ENCODE measurements at places on chromosomes 6 and 20. TPM values are rescaled to one million over a fixed set of nuclear protein-coding genes. Genes with fewer than 3 reads are reported as not detected.
A peak's percentile ranks its signal among the peaks of the same experiment; 100 is the strongest.

DNA sequence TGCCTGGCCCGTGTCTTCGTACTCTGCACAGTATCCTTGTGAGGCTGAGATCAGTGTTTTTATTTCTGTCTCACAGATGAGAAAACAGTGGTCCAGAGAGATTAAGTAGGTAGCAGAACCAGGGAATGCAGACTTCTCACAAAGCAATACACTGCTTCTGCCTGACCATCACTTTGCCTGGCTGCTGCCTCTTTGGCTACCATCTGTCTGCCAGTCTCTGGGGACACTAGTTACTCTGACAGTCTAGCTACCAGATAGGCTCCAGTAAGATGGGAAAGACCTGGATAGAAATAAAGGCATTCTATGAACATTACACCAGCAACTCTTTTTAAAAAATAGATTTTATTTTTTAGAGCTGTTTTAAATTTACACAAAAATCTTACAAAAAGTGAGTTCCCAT is 96.9 kb downstream of the PHACTR3 start:
- H3K27ac ChIP-seq = no peak overlapping the region
- H3K27me3 ChIP-seq = no peaks in the 10 kb centered on the region
- H3K4me3 ChIP-seq = no peak overlapping the region
- no peaks in the 10 kb centered on the region for H3K4me1 ChIP-seq
- DNase-seq = no peak
- H3K36me3 ChIP-seq = no peaks in the 10 kb centered on the region

GRCh38 chr20:10075606-10076005 is 40.8 kb downstream of the ANKEF1 start:
- no peaks in the 10 kb centered on the region for H3K27me3 ChIP-seq
- no peak overlapping the region for H3K27ac ChIP-seq
- peaks cover 12% of the 10 kb centered on the region for H3K4me1 ChIP-seq
- H3K36me3 ChIP-seq = no peaks in the 10 kb centered on the region
- no peak overlapping the region for H3K4me3 ChIP-seq

DNA sequence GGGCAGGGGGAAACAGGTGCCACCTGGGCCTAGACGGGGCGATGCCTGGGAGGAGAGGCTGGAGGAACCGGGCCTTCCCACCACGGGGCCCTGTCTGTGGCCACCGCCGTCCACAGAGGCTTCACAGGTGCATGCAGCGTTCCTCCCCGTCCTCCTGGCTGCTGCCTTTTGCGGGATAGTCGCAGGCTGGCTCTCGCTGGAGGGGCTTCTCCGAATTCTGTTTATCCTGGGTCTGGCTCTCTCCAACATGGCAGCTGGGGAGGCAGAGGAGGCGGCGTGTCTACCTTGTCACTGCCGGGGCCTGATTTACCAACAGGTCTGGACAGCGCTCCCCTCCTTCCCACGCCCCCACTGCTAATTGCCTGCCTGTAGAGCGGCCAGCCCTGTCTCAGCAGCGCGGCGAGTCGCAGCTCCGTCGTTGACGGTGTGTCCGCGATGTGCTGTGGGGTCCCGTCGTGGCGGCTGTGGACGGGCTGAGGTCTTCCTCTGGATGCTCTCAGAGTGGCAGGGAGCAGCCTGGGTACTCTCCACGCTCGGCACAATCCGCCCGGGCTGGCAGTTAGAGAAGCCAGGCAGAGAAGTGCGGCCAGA is 262.9 kb downstream of the TAF4 start:
- peaks cover 5% of the 10 kb centered on the region for H3K27me3 ChIP-seq
- no peak overlapping the region for H3K4me3 ChIP-seq
- H3K27ac ChIP-seq = no peak overlapping the region
- H3K4me1 ChIP-seq = no peaks in the 10 kb centered on the region
- no peaks in the 10 kb centered on the region for H3K36me3 ChIP-seq

DNA sequence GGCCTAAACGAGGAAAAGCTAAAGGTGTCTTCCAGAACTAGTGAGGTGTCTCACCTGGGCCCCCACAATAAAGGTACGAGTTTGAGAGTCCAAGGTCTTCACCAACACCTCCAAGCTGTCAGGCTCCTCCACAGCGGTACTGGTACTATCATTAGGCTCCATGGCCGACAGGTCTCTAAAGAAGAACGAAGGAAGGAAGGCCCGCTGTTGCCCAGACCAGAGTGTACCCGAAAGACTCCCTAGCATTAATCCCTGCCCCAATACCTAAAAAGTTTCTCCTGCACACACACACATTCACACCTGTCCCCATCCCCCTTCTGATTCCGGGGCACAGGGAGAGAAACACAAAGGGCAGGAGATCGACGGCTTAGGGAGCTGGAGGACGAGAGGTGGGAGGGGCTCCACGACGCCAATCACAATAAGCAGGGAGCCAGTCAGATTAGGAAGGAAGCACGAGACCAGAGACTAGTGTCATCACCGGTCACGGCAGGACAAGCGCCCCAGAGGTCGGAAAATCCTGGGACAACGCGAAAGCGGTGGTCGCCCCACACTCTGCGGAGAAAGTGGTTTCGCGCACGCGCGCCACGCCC is 764 bp downstream of the BAG6 start:
- peak; percentile 69 for DNase-seq
- peak overlapping the region; percentile 87 for H3K4me3 ChIP-seq
- H3K27me3 ChIP-seq = no peaks in the 10 kb centered on the region
- H3K4me1 ChIP-seq = peaks cover 22% of the 10 kb centered on the region
- peak overlapping the region; percentile 96 for H3K27ac ChIP-seq

- no peaks in the 10 kb centered on the region for H3K4me1 ChIP-seq
- H3K27ac ChIP-seq = no peak overlapping the region
- H3K4me3 ChIP-seq = no peak overlapping the region
- H3K36me3 ChIP-seq = no peaks in the 10 kb centered on the region
These were observed 388.3 kb downstream of the BMP2 start for GRCh38 chr20:7155794-7156193.

CRISP3 gene
- total RNA-seq = not detected
